ENCODE measurements at places on chromosomes 7 and 10. TPM values are rescaled to one million over a fixed set of nuclear protein-coding genes. Genes with fewer than 3 reads are reported as not detected.

- no peak for DNase-seq
Measured at GRCh38 chr7:74283858-74284447, 5.3 kb upstream of the CLIP2 start.

DNA sequence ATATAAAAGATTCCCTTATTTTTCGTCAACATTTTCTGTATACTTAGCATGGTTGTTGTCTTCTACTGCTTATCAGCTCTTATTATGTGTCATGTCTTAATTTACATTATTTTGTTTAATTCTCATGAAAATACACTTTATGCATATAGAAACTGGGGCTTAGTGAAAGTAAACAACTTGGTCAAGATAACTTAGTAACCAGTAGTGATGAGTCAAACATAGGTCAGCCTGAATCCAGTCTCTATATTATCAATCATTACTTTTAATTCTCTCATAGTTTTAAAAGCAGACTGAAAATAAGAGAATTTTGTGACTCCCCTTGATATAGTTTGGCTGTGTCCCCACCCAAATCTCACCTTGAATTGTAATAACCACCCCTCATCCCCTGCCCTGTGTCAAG, 119.6 kb upstream of the TPK1 start:
- no peak for DNase-seq

- DNase-seq, result no peak
Measured at GRCh38 chr10:11330383-11331045, 280.9 kb downstream of the USP6NL start.

DNA sequence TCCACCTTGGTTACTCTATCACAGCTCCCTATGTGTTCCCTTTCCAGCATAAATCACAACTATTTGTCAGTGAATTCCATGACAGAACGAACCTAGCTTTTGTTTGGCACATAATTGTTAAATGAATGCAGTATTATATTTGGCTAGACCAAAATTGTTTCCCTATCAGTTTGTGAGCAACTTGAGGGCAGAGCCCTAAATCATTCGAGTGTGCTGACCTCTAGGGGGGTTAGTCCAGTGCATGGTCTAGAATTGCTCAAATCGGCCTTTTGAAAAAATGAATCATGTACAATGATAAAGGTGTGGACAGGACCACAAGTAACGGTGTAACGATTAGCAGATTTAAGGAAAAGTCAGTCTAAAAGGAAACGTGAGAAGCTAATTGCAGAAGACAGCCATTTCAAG, 475 bp upstream of the NRBF2 start:
- DNase-seq, result no peak

GRCh38 chr10:22620140-22620857, 94.1 kb downstream of the PIP4K2A start:
- peak; percentile 41 for DNase-seq

GRCh38 chr7:16697507-16698199, 51.7 kb downstream of the BZW2 start:
- no peak for DNase-seq

GRCh38 chr10:100625816-100626215, 90.1 kb downstream of the HIF1AN start:
- DNase-seq, result no peak

GRCh38 chr7:122118757-122119156, 25.3 kb downstream of the AASS start:
- no peak for DNase-seq

DNA sequence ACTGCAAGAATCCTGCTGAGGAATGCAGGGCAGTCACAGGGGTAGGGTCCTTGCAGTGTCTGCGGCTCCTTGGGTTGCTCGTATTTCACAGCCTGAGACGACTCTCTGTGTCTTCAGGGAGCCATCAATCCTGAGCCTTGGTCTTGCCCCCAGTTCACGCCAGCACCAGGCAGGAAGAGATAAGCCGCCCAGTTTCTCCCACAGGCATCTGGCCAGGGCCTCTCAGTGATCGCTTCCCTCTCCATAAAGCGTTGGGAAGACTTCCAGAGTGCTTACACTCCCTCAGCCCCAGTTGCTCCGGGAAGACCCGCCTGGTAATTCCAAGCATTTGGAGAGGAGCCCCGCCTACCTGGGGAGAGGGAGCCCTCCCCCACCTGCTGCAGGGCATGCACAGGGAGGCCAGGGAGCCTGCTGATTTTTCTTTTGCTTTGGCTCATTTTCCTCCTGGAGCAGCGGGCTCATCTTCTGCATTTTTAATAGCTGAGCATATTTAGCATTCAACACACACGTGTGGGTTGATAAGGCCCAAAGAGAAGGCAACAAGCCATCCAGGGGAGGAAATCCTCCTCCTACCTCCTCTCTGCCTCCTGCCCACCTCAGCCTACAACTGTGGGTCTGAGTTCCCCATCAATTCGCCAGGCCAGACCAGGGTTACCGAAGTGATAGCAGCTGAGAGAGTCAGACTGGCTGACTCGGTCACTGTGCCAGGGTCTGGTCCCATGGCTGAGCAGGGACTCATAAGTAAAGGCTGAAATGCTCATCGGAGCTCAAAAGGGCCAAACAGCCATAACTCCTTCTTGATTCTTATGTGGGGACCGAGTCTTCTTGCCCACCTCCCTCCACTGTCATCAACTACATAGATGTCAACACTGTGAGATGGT, 74.4 kb upstream of the EFCAB10 start:
- DNase-seq, result peak; percentile 55

DNA sequence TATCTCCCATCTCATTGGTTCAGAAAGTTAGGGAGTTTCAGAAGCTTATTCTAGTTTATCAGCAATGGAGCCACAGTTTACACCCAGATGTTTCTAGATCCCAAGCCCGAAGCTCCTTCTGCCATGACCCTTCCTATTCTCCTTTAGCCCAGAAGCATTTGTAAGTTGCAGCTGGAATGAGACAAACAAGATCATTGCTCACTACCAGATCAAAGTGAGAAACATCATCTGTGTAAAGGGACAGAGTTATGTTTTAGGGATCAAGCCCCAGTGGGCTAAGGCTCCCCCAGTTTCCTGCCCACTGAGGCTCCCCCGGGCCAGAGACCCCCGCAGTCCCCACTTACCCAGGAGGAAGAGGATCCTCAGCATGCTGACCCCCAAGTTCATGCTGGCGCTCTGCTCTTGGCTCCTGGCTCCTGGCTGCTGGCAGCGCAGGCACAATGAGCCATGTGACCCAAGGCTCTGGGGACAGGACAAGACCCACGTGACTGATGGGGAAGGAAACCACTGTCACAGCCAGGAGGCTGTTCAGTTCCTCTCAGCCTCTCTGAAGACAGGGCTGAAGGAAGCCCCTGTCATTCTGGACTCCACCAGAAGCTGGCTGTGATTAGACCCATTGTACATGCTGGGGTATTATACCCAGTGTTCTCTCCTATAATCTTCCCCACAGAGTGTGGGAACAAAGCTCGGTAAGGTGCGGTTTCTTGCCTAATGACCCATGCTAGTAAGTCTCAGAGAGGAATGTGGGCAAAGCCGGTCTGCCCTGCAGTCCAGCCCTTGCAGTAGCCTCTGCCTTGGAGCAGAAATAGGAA, at the start of gene TMEM273:
TMEM273 (minus strand) TSS at position 442 of the 812 bp plus-strand sequence; CDS start at position 387, 55 bp downstream.
- DNase-seq, result peak; percentile 64

DNA sequence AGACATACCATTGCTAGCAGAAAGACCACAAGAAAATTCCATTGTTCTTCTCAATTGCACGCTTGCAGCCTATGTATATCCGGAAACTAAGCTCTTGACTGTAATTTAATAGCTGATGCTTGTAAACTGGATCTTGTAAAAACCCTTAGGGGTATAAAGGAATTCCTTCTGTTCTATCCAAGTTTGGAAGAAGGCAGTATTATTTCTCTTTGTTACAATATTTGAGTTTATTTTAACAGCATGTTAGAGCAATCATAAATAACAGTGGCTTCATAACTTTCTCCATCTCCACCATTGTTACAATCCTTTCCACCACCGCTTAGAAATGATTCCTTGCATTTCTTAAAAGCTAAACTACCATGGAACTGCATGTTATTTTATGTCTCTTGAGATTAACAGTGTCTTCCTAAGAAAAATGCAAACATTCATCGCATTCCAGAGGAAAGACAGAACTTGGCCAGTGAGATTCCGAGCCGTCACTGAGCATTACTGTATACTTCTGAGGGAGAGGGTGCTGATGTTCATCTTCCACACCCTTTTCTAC, 92.5 kb downstream of the TRIL start:
- DNase-seq, result no peak

GRCh38 chr10:108586424-108586823, 1336.9 kb downstream of the XPNPEP1 start:
- no peak for DNase-seq

GRCh38 chr10:3764626-3765112, 20.3 kb downstream of the KLF6 start:
- no peak for DNase-seq

Gene POM121C
- 23.4 TPM for total RNA-seq

Gene LIPK
- total RNA-seq, result not detected

Gene GIMAP8
- total RNA-seq, result 5.4 TPM

Gene STRA8
- not detected for total RNA-seq

Gene DOCK4
- total RNA-seq, result 34.6 TPM

Gene TMEM243
- total RNA-seq, result 43.8 TPM

Gene ANKRD26
- 10.1 TPM for total RNA-seq

All from body of pancreas (tissue), 4 donors.